Uterus (tissue), 4 donors: ENCODE measurements at places on chromosomes 13 and 19. TPM values are rescaled to one million over a fixed set of nuclear protein-coding genes. Genes with fewer than 3 reads are reported as not detected.

ZNF708 gene
- 23.4 TPM for total RNA-seq

- peak; percentile 81 for DNase-seq
- no peaks in the 10 kb centered on the region for H3K4me1 ChIP-seq
- no peaks in the 10 kb centered on the region for H3K36me3 ChIP-seq
- peak overlapping the region; percentile 68 for H3K27ac ChIP-seq
- H3K27me3 ChIP-seq: no peaks in the 10 kb centered on the region
Measured at GRCh38 chr19:38862321-38863059, 12.7 kb upstream of the HNRNPL start.

- H3K36me3 ChIP-seq: no peaks in the 10 kb centered on the region
- no peaks in the 10 kb centered on the region for H3K27me3 ChIP-seq
- H3K4me3 ChIP-seq: no peak overlapping the region
- no peak for DNase-seq
- no peak overlapping the region for H3K27ac ChIP-seq
Measured at GRCh38 chr13:99813336-99814095, 158.1 kb downstream of the ZIC5 start.

- DNase-seq: no peak
- peaks cover 44% of the 10 kb centered on the region for H3K27me3 ChIP-seq
- H3K36me3 ChIP-seq: no peaks in the 10 kb centered on the region
Measured at GRCh38 chr13:99994638-99995020, 13.0 kb downstream of the ZIC2 start.

DNA sequence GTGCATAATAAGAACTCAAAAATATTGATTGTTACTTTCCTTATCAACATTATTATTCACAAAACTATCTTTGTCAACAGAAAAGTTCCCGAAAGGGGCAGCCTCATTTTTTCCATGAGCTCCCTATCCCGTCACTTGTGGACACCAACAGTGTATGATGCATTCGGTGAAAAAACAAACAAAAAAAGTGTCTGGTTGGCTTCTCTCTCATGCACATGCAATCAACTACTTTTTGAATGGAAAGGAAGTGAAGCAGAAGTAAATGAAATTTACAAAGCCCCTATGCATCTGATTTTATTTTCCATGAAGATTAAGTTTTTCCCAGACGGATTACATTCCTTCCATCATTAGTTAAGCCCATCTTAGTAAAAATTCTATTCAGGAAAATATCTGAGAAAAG lies 526.9 kb downstream of the RFC3 start:
- no peak for DNase-seq
- H3K4me1 ChIP-seq: no peaks in the 10 kb centered on the region

DNA sequence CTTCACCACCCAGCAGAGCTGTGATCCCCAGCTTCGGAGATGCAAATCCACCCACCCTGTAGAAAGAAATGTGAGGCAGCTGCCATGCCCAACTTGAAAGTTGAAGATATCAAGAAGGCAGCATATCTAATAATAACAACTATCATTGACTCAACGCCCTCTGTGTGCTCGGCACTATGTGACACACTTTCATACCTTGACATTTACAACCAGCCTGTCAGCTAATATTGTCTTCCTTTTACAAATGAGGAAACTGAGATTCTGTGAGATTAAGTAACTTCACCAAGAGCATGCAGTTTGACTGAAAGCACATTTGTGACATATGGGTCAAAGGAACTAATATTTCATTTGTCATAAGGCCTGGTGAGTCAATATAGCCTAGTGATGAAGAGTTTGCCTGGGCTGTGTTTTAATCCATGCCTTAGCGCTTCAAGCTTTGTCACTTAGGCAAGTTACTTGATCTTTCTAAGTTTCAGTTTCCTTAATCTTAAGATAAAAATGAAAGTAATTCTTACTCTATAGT lies 137.0 kb downstream of the FLT1 start:
- H3K27me3 ChIP-seq: no peaks in the 10 kb centered on the region
- no peak overlapping the region for H3K4me3 ChIP-seq
- no peaks in the 10 kb centered on the region for H3K36me3 ChIP-seq
- no peak for DNase-seq
- no peaks in the 10 kb centered on the region for H3K4me1 ChIP-seq

GRCh38 chr19:33504058-33504444 lies 17.5 kb downstream of the PEPD start:
- DNase-seq: no peak
- H3K4me3 ChIP-seq: no peak overlapping the region
- H3K27ac ChIP-seq: no peak overlapping the region

GRCh38 chr19:57648331-57649003 lies 15.5 kb downstream of the ZNF211 start:
- no peaks in the 10 kb centered on the region for H3K27me3 ChIP-seq
- no peaks in the 10 kb centered on the region for H3K4me1 ChIP-seq
- DNase-seq: no peak
- H3K4me3 ChIP-seq: no peak overlapping the region
- H3K27ac ChIP-seq: no peak overlapping the region

DNA sequence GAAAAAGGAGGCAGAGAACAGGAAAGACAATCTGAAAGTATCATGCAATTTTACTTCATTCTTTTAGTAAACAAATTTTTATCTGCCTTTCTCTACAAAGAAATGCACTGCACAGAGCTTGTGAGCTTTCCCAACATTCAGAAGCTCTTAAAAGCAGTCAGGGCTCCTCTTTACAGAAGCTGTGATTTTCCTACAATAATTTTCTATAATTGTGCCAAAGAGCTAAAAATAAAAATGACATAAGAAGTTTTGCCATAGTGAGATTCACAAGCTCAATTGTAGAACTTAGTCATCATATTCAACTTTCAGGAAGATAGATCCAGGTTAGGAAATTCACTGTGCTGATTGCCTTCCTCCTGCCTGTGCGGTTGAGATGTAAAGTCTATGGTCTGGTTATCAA lies 341.4 kb downstream of the PCDH9 start:
- H3K27ac ChIP-seq: no peak overlapping the region
- no peak for DNase-seq
- H3K27me3 ChIP-seq: no peaks in the 10 kb centered on the region
- H3K4me1 ChIP-seq: no peaks in the 10 kb centered on the region
- no peak overlapping the region for H3K4me3 ChIP-seq
